ENCODE measurements at places on chromosomes 13 and 19.
A peak's percentile ranks its signal among the peaks of the same experiment; 100 is the strongest.

- no peak for DNase-seq
These were observed 5.7 kb downstream of the SLC25A30 start for GRCh38 chr13:45412274-45413049.

- DNase-seq: no peak
These were observed 27.5 kb upstream of the SIGLEC11 start for GRCh38 chr19:49988433-49988832.

GRCh38 chr13:80399340-80400163, 58.6 kb upstream of the SPRY2 start:
- no peak for DNase-seq

- no peak for DNase-seq
These were observed 261.8 kb downstream of the KLF12 start for GRCh38 chr13:73872397-73872796.

DNA sequence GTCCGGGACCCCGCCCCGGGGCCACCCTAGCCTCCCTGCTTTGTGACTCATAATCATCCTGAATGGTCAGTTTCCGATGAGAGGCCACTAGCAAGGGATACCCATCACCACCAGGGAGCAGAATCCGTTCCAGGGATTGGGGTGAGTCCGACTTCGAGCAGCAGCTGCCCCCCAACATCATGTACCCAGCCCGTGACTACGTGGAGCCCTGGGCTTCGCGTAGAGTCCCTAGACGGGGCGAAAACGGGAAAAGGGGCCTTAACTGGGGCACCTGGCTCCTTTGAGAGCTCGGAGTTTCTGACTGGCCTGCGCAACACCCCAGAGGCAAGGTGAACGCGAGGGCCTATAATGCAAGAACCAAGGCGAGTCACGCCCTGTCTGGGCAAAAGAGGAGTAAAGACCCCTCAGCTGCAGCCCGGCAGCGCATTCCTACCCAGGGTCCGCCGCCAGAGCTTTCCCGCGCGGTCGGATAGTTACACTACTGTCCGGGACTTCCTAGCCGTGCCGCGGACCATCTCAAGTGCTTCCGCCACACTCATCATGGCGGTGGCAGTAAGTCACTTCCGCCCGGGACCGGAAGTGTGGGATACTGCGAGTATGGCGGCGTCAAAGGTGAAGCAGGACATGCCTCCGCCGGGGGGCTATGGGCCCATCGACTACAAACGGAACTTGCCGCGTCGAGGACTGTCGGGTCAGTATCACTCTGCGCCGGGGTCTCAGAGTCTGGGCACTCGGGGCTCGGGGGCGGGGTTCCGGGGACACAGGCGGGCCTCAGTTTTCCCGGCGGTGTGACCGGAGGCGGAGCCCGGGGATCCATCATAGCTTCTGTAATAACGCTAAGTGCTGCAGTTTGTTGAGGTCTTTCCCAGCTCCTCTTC, at the start of gene NDUFA13:
TSS of gene NDUFA13 (plus strand) at position 584 of the 878 bp plus-strand sequence. CDS start at position 598, 14 bp downstream.
- DNase-seq: peak; percentile 85

GRCh38 chr19:29446361-29446760, 79.4 kb upstream of the VSTM2B start:
- DNase-seq: no peak

DNA sequence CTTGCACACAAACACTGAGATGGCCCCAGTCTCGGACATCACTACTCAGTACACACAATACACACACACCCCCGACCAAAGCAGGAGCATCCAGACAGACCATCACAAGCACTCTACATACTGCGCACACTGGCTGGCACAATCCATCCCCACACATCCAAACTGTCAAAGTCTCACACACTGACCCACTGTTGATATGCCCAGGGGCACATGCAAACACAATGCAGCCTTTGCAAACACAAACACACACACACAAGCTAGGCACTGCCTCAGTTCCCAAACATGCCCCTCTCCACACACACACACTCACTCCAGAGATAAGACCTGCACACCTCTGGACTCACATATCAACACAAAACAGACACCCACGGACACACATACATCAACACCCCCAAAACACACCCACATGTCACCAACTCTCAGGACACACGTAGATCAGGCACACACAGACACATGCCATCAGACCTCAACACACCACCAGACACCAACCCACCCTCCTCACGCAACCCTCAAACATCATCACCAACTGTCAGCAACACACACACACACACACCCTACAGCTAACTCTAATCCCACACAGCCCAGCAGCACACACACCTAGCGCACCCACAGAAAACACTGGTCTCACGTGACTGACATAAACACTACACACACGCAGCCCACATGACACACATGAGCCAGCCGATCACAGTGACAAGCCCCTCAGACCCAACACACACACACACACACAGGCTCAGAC, 1.9 kb downstream of the BBC3 start:
- no peak for DNase-seq

GRCh38 chr13:50280441-50280937, 265.2 kb downstream of the KCNRG start:
- DNase-seq: no peak

DNA sequence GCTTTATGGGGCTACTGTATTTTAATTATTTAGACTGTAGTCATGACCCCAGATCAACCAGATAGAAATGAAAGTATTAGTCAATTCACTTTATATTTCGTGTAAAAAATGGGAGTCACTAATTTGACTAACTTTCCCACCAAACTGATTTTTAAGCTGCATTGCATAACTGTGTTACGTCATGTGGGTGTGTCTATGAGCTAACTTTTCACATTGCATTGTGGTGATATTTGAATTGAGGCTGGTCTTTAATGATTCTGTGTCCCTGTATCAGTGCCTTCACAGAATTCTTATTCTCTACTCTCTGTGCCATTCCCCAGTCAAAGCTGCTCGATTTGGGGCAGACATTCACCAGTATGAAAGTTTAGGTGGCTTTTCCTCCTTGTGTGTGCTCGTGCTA, 172.7 kb upstream of the MAB21L1 start:
- no peak for DNase-seq

- DNase-seq: no peak
These were observed 8.7 kb downstream of the FCAR start for GRCh38 chr19:54882758-54883157.

- DNase-seq: no peak
These were observed 14.4 kb downstream of the NAXD start for GRCh38 chr13:110629735-110630134.

- DNase-seq: no peak
These were observed 40.9 kb downstream of the GSX1 start for GRCh38 chr13:27833206-27833605.

GRCh38 chr19:29520390-29520789, 5.4 kb upstream of the VSTM2B start:
- DNase-seq: no peak

Data from stimulated activated CD8-positive, alpha-beta memory T cell treated with anti-CD3 and anti-CD28 coated beads, Interleukin-4, amount 100 ng/mL, for 1 hour (primary cell).